Mucosa of descending colon (tissue), 3 donors: ENCODE measurements at places on chromosomes 5 and 9. TPM values are rescaled to one million over a fixed set of nuclear protein-coding genes. Genes with fewer than 3 reads are reported as not detected.

The MAPKAP1 gene
- total RNA-seq, result 73.2 TPM

The PCDHB10 gene
- total RNA-seq, result 4.9 TPM

The RLN2 gene
- 0.32 TPM for total RNA-seq

DNA sequence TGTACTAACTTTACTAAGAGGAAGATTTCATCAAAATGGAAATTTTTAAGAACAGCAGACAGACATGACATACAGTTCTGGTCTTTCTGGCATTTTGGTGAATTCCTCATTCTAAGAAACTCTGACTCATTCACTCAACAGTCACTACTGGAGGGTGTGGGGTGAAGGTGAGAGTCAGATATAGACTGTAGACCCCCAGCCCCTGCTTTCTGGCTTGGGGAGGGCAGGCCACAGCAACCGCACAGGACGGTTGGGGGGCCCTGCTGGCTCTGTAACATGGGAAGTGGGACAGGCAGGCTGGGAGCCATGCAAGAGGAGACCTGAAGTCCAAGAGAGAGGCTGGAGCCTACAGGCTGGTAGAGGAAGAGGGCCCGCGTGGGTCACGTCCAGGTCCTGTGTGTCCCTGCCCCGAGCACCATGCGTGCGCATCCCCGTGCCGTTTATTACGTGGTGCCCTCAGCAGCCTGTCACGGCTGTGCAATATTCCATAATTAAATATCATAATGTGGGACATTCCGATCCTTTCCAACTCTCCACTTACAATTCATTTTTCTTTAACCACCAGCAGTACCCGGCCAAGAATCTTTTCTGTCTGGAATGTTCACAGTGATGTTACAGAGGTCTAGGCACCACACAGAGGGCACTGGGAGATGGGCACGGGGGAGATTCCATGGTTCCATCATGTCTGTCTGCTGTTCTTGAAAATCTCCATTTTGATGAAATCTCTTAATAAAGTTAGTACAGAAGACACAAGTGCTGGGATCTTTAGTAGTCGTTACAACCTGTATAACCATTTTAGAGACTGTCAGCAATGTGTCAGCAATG is 75.5 kb downstream of the SEMA4D start:
- no peak for DNase-seq

DNA sequence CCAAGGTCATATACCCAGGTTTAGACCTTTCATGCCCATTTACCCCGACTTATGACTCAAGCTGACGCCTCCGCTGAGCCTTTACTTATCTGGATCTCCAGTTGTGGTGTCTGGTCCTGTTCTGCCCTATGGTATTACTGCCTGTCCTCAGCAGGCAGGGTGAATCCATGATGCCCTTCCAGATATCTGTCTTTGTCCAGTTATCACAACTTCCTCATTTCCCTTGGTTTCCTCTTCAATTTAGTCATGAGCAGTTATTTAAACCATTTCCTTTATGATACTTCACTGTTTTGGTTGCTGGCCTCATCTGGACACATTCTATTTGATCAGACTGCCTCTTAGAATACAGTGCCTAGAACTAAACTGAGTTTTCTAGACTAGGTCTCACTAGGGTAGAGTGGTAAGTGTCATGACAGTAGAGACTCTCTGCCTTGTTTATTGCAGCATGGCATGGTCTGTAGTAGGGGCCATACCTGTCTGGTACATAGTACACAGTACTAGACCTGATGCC is 93.3 kb downstream of the MELK start:
- DNase-seq, result no peak

DNA sequence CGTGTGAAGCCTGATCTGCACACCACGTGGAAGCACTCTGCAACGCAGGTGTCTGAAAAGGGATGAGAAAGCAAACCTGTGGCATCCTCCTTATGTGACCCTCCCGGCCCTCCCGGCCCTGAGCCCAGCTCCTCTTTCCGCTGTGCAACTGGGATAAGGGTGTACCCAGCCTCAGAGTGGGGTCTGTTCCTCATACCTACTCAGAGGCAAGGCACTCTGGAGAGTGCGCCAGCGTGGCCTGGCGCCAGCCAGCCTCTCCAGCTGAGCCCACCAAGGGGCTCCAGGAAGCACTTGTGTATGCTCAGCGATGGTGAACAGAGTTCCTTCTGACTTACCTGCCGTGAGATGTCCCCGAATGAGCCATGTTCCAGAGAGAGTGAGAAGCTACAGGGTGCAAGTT is 102.8 kb downstream of the IRX1 start:
- DNase-seq, result no peak

DNA sequence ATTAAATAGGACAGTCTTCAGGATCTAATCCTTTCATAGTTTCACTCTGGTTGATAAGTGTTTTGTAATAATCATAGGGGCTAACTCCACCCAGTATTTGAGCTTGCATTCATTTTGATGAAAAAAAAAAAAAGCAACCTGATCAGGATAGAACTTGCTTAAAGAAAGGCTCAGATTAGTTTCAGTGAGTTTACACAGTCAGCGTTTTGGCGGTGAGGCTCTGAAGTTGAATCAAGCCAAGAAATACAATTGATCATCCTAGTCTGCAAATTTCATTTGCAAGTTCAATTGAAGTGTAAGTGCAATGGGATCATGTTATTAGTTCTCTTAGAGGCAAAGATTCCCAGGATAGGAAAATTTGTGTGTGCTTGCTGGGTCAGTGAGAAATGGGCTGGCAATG is 159.7 kb upstream of the ELL2 start:
- DNase-seq, result no peak
